Activated naive CD4-positive, alpha-beta T cell treated with anti-CD3 and anti-CD28 coated beads for 36 hours (primary cell): ENCODE measurements at places on chromosomes 7 and 10. TPM values are rescaled to one million over a fixed set of nuclear protein-coding genes. Genes with fewer than 3 reads are reported as not detected.

DNA sequence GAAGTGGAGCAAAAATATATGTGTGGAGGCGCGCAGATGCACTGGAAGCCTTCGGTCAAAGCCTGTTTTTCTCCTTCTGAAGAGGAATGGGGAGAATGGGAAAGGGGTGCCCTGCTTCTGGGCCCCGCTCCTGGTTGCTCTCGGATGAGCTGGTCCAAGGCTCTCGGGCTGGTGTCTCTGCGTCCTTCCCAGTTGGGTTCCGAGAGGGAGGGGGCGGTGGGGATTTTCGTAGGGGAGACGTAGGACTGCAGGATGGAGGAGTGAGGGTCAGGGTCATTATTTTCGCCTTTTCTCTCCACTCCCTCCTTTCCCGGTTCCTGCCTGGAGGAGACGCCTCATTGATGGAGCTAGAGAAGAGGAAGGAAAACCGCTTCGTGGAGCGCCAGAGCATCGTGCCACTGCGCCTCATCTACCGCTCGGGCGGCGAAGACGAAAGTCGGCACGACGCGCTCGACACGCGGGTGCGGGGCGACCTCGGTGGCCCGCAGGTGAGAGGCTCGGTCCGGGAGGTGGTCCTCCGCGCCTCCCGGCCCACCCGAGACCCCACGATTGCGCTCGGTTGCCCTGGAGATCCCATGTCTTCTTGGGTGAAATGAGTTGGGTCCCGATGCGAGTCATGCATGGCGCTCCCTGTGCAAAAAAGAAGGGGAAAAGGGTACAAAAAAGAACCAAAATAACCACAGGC, 790 bp downstream of the ADAM22 start:
- peak overlapping the region; percentile 84 for H3K4me3 ChIP-seq
- peaks cover 3% of the 10 kb centered on the region for H3K36me3 ChIP-seq
- peaks cover 7% of the 10 kb centered on the region for H3K27me3 ChIP-seq
- peak; percentile 15 for DNase-seq

Gene ZKSCAN5
- 8.0 TPM for total RNA-seq

DNA sequence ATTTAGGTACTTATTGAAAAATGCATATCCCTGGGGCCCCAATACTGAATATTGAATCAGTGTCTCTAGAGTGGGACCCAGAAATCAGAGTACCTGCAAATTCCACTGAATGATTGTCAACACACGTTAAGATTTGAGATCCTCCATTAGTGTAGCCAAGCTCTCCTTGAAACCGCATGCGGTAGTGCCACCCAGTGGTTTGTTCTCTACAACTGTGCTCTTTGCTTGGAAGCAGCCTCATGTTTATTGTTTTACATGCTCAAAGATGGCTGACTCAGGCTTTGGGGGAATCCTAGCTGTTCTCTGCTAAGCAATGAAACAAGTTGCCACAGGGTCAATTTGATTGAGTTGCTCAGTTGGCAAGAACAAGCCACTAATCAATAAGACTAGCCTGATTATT, 340.2 kb upstream of the CELF2 start:
- peak; percentile 81 for DNase-seq
- H3K27ac ChIP-seq = no peak overlapping the region
- H3K4me1 ChIP-seq = peaks cover 5% of the 10 kb centered on the region

Gene BCAP29
- 21.0 TPM for total RNA-seq

GRCh38 chr7:65429642-65430343, 56.1 kb downstream of the ZNF92 start:
- H3K27ac ChIP-seq = no peak overlapping the region
- peaks cover under 1% of the 10 kb centered on the region for H3K27me3 ChIP-seq
- no peak for DNase-seq
- H3K4me3 ChIP-seq = no peak overlapping the region
- H3K36me3 ChIP-seq = no peaks in the 10 kb centered on the region
- no peaks in the 10 kb centered on the region for H3K4me1 ChIP-seq

Gene DENND11
- 29.8 TPM for total RNA-seq

Gene PLEKHS1
- total RNA-seq = not detected

DNA sequence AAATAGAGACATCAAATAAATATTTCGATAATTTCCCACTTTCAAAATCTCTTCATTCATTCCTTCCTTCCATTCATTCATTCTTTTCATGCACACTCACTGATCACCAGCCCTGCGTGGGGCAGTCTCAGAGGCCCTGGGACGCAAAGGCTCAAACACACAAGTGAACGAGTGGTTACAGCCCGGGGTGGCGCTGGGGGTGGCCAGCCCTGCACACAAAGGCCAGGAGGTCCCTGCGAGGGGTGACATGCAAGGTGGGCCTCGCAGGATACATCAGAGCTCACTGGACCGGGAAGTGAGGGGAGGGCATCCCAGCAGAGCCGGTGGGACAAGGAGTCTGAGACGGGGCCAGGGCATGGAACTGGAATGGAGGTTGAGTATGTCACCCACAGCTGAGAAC, 29.9 kb upstream of the TTYH3 start:
- H3K4me3 ChIP-seq = no peak overlapping the region
- H3K27ac ChIP-seq = no peak overlapping the region
- peaks cover 5% of the 10 kb centered on the region for H3K36me3 ChIP-seq
- no peaks in the 10 kb centered on the region for H3K27me3 ChIP-seq

DNA sequence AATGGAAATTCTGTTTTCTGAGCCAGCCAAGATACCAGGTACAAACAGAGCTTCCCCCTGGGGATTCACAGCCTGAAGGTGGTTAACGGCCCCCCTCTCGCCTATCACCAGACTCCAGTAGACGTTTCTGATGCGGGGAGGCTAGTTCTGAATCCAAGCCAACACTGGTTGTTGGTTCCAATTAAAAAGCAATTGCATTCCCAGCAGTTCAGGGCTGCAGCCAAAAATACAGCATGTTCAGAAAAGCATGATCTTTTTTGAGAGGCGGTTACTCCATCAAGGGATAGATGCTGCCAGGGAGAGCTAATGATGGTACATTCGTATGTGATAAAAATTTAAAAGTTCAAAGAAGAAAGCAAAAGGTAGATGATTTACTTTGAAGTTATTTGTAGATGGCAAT, 481.0 kb downstream of the GALNT17 start:
- DNase-seq = no peak
- no peaks in the 10 kb centered on the region for H3K36me3 ChIP-seq
- H3K27me3 ChIP-seq = no peaks in the 10 kb centered on the region
- no peak overlapping the region for H3K27ac ChIP-seq

DNA sequence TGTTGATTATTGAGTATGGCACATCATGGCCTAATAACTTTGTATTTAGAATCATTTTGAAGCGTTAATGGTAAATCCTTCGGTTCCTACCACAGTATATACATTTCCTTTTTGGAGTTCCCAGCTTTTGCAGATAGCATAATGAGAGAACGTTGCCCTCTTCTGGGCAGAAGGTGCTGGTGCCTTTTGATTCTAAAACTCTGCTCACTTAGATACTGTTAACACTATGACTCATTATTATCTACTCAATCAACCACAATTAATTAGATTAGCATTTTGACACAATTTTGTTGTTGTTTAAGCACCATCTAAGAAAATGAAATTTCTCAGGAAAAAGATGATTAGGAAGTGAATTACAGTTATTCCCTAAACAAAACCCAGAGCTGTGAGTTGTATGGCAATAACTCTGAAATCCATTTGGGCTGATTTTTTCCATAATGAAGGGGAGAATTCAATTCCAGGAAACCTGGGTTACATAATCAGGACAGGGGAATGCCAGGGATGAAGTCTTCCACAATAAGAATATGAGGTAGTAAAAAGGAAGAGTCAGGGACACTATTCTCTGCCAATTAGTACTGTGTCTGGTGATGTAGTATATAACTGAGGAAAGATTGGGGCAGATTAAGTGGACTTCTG, 11.5 kb upstream of the DLD start:
- no peak overlapping the region for H3K27ac ChIP-seq
- peaks cover 13% of the 10 kb centered on the region for H3K4me1 ChIP-seq
- H3K4me3 ChIP-seq = no peak overlapping the region
- peak; percentile 57 for DNase-seq

DNA sequence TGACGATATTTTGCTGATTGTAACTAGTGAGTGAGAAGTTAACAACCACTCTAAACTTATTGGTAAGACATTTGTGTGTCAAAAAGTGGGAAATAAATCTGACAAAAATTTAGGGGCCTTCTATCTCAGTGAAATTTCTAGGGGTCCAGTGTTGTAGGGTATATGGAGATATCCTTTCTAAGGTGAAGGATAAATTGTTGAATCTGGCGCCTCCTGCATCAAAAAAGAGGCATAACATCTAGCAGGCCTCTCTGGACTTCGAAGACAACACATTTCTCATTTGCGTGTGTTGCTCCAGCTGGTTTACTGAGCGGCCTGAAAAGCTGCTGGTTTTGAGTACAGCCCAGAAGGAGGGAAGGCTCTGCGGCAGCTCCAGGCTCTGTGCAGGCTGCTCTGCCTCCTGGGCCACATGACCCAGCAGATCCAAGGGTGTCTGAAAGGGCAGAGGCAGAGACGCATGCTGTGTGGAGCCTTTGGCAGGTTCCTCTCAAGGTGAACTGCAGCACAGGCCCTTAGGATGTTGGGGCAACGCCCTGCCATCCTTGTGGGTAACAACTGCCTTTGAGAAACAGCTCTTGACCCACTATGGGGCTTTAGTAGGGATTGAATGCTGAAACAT, 72.4 kb downstream of the LMBR1 start:
- peaks cover 6% of the 10 kb centered on the region for H3K36me3 ChIP-seq
- no peak overlapping the region for H3K4me3 ChIP-seq
- H3K27ac ChIP-seq = no peak overlapping the region
- no peaks in the 10 kb centered on the region for H3K4me1 ChIP-seq
- DNase-seq = no peak

DNA sequence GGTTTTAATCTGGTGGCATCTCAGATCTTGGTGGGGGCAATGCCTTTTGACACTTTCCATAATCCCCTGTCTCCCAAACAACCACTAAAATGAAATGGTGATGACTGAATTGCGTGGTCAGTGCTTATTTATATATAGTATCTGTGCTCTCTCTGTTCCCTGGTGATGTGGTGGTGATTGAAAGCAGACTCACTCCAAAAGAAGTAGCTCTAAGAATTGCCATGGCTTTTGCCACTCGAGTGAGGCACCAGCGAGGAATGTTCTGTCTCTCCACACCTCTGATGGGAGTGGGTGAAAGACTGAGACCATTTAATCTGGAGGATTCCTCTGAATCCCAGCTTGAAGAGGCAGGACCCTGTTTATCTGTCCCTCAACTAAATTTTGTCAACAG, 2.8 kb downstream of the DUSP5 start:
- no peak for DNase-seq
- no peaks in the 10 kb centered on the region for H3K27me3 ChIP-seq
- H3K4me3 ChIP-seq = peak overlapping the region; percentile 97
- H3K4me1 ChIP-seq = peaks cover 70% of the 10 kb centered on the region
- H3K36me3 ChIP-seq = peaks cover 67% of the 10 kb centered on the region
- H3K27ac ChIP-seq = peak overlapping the region; percentile 85

GRCh38 chr10:5373307-5373706, 8.5 kb downstream of the UCN3 start:
- H3K27me3 ChIP-seq = peaks cover 3% of the 10 kb centered on the region
- no peaks in the 10 kb centered on the region for H3K36me3 ChIP-seq
- H3K4me3 ChIP-seq = no peak overlapping the region
- H3K4me1 ChIP-seq = no peaks in the 10 kb centered on the region
- no peak for DNase-seq

DNA sequence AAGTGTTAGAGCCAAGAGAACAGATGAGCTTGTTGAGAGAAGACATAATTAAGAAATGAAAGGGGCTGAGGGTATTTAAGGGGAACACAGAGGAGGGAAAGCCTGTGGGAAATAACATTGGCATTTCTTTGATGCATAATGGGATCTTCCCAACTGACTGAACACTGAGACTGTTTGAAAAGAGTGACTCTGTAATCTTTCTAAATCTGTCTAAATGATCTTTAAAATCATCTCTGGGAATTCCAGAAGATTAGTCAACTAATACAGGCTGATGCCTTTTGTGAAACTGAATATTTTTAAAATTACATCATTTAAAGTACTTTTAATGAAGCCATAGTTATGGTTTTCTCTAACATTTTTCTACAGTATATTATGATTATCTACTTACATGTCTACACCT, 17.4 kb upstream of the SLC35G1 start:
- no peak for DNase-seq
- H3K36me3 ChIP-seq = no peaks in the 10 kb centered on the region
- no peak overlapping the region for H3K4me3 ChIP-seq
- H3K27me3 ChIP-seq = peaks cover 32% of the 10 kb centered on the region
- no peaks in the 10 kb centered on the region for H3K4me1 ChIP-seq
- no peak overlapping the region for H3K27ac ChIP-seq

DNA sequence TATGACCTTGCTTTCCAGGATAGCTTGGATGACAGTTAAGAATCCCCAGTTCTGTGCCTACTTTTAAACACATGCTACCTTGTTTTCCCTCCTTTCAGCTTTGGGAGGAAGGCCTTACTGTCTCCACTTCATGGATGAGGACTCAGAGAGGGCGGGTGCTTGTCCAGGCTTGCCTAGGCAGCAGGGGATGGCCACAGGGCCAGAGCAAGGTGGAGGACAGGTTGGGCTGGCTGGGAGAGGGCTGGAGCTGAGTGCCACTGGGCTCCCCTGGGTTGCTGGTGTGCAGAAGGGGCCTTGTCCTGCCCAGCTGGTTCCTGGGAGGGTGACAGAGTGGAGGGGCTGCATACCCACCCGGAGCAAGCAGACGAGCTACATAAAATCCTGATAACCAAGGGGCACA, 117.8 kb downstream of the GRK5 start:
- no peaks in the 10 kb centered on the region for H3K36me3 ChIP-seq
- DNase-seq = no peak
- H3K4me1 ChIP-seq = peaks cover 11% of the 10 kb centered on the region
- no peak overlapping the region for H3K4me3 ChIP-seq

DNA sequence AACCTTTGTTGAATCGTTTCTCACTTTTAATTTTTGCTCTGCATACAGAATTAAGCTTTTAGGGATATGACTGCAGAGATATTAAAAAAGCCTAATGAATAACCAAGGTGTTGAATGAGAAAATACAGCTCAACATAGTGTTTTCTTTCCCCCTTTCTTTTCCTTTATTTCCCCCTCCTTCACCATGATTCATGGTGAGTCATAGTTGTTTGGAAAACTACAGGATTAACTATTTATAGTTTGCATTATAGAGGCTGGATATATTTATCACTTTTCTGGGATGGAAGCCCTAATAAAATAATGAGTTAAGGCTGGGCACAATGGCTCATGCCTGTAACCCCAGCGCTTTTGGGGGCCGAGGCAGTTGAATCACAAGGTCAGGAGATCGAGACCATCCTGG, 115.0 kb downstream of the DNAJB9 start:
- no peaks in the 10 kb centered on the region for H3K36me3 ChIP-seq
- H3K4me3 ChIP-seq = no peak overlapping the region
- H3K27me3 ChIP-seq = peaks cover 2% of the 10 kb centered on the region
- H3K4me1 ChIP-seq = no peaks in the 10 kb centered on the region
